ENCODE measurements at places on chromosomes 11 and 22.

DNA sequence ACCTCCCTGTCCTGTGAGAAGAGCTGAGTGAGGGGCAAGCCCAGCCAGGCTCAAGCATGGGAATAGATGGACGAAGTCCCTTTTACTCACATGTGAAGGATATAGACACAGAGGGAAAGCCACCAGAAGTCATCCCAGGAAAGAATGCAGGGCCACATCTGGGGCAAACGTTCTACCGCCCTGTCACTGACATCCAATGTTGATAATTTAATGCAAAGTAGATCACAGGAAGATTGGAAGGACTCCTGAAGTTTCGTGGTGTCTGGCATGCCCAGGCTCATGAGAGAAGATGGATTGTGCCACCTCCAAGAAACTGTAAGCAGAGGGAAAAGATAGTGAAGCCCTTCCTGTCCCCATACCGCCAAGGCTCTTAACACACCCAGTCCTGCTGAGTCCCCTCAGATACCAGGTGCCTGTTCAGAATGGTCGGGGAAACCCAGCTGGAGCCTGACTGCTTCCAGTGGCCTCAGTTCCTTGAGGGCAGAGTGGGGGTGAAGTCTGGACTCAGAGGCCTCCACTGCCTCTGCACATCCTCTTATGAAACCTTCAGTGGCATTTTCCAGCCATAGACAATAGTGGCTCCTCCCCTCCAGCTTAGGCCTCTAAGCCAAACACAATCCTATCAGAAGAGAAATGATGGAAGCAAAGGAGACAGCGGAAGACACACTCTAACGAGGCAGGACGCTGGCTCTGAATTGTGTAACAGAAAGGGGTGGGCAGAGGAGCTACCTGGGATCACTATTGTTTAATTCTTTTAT lies 7.5 kb upstream of the STK33 start:
- no peak for DNase-seq

GRCh38 chr11:45984192-45984591 lies 61.7 kb downstream of the LARGE2 start:
- DNase-seq = no peak

DNA sequence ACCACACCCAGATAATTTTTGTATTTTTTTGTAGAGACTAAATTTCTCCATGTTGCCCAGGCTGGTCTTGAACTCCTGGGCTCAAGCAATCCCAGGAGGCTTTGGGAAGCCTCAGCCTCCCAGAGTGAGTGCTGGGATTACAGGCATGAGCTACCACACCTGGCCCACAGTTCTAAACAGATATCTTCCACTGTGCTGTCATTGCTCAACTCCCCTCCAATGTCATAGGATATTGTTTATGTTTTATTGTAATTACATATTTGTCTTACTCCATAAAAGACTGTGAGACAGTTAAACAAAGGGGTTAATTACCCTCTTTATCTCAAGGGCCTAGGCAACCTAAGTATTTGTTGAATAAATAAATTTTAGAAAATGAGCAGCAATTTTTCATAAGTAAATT lies 204.2 kb downstream of the GRM5 start:
- DNase-seq = no peak

GRCh38 chr11:130624971-130625544 lies 176.6 kb downstream of the ADAMTS15 start:
- no peak for DNase-seq

GRCh38 chr11:97414801-97415200 lies 1025.0 kb downstream of the JRKL start:
- no peak for DNase-seq

DNA sequence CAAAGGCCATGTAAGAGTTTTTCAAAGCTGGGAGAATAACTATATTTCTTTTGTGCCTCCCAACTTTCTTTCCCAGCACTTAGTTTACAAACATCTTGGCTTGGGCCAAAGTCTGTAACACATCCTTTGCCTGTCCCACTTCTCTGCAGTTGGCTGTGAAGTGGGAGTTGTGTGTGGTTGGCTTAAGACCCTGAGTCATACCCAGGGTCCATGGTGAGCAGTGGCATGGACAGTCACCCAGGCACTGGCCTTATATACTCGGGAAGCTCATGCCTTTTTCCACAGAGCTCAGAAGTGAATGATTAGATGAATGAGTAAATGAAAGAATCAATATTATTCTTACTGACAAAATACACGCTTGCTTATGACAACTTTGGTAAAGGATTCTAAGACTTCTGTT lies 231.4 kb downstream of the BLID start:
- DNase-seq = no peak

DNA sequence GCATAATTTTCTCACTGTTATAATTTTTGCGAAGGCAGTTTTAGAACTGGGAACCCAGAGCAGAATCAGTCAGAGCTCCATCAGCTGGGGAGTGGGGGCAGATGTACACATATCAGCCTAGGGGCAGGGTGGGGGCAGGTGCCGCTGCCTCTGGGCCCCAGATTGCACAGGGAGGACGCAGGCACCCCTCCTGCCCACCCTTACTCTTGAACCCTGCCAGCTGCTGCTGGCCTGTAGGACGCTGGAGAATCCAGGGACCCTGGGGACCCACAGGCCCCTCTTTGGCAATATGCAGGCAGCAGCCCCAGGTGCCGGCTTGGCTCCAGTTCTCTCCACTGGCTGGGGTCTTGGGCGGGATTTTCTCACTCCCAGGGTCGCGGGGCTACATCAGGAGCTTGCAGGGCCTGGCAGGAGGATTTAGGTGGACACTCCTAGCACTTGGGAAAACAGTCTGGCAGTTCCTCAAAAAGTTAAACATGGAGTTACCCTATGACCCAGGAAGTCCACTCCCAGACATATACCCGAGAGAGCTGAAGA lies 8.8 kb upstream of the CAPN5 start:
- DNase-seq = no peak
